ENCODE measurements at places on chromosomes 4 and X. TPM values are rescaled to one million over a fixed set of nuclear protein-coding genes. Genes with fewer than 3 reads are reported as not detected.
A peak's percentile ranks its signal among the peaks of the same experiment; 100 is the strongest.

- H3K27me3 ChIP-seq = no peaks in the 10 kb centered on the region
- H3K27ac ChIP-seq = no peak overlapping the region
- no peak overlapping the region for H3K4me3 ChIP-seq
- DNase-seq = no peak
- H3K36me3 ChIP-seq = no peaks in the 10 kb centered on the region
Measured at GRCh38 chr4:70365479-70365878, 4.9 kb downstream of the SMR3A start.

Gene DDX53
- not detected for total RNA-seq

- no peaks in the 10 kb centered on the region for H3K27me3 ChIP-seq
- no peaks in the 10 kb centered on the region for H3K36me3 ChIP-seq
- H3K4me3 ChIP-seq = no peak overlapping the region
- no peaks in the 10 kb centered on the region for H3K4me1 ChIP-seq
- no peak for DNase-seq
Measured at GRCh38 chr4:136457004-136457403, 1075.3 kb downstream of the PCDH18 start.

DNA sequence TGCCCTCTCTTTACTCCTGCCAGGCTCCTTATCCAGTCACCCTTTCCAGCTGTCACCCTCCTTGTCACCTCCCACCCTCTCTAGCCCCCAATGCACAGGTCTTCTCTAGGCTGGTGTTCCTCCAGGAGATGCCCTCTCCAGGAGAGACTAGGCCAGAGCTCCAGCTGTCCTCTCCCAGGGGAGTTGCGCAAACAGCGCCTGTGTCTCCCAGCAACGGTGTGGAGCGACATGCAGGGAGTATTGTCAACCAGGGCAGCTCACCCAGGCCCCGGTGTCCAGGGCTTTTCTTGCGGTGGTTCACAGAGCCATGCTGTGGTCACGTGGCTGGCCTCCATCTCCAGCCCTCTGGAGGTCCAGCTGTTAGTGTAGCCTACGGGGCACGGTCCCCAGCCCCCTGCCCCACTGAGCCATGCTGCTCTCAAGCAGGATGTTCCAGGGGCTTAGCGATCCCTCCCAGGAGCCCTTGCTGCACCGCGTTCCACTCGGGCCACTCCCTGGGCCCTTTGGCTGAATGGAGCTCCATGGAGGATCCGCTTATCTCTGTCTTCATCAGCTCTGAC lies 34.8 kb downstream of the CCNQ start:
- H3K36me3 ChIP-seq = no peaks in the 10 kb centered on the region
- H3K27me3 ChIP-seq = no peaks in the 10 kb centered on the region

Gene ATP7A
- 17.8 TPM for total RNA-seq

Gene IQCM
- total RNA-seq = not detected

GRCh38 chr4:25161593-25161950 lies 1.3 kb upstream of the SEPSECS start:
- H3K4me1 ChIP-seq = peaks cover 23% of the 10 kb centered on the region
- peak overlapping the region; percentile 96 for H3K27ac ChIP-seq
- H3K27me3 ChIP-seq = no peaks in the 10 kb centered on the region
- no peak for DNase-seq
- H3K4me3 ChIP-seq = peak overlapping the region; percentile 77

Gene CT55
- total RNA-seq = not detected

Data from lower lobe of right lung (tissue), 2 donors.